SHP77 treated with DMSO at 0.1 percent for 48 hours (cell line): ENCODE measurements at places on chromosomes 2 and 18.

- no peak for DNase-seq
Observed at GRCh38 chr2:63465633-63466032, 122.6 kb downstream of the WDPCP start.

DNA sequence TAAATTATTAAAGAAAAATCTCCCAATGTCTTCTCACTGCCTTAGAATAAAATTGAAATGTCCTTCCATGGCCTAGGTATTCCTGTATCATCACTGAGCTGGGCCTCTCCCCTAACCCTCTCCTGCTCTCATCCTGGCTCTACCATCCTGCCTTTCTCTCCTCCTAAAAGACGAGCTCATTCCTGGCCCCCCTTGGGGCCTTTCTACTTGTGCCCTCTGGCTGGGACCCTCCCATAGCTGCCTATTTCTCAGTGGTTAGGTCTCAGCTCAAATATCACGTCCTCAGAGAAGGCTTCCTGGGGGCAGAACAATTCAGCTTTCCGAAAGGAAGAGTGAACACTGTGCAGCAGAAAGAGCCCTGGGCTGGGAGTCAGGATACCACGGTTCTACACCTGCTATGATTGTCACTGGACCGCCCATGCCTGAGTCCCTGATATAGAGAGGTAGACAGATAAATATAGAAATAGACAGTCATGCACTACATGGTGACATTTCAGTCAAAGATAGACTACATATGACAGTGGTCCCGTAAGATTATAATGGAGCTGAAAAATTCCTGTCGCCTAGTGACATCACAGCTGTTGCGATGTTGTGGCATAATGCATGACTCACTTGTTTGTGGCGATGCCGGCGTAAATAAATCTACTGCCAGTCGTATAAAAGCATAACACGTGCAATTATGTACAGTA lies 9.4 kb downstream of the DNPEP start:
- no peak for DNase-seq

- no peak for DNase-seq
Observed at GRCh38 chr18:44725300-44726058, 44.8 kb downstream of the SETBP1 start.

DNA sequence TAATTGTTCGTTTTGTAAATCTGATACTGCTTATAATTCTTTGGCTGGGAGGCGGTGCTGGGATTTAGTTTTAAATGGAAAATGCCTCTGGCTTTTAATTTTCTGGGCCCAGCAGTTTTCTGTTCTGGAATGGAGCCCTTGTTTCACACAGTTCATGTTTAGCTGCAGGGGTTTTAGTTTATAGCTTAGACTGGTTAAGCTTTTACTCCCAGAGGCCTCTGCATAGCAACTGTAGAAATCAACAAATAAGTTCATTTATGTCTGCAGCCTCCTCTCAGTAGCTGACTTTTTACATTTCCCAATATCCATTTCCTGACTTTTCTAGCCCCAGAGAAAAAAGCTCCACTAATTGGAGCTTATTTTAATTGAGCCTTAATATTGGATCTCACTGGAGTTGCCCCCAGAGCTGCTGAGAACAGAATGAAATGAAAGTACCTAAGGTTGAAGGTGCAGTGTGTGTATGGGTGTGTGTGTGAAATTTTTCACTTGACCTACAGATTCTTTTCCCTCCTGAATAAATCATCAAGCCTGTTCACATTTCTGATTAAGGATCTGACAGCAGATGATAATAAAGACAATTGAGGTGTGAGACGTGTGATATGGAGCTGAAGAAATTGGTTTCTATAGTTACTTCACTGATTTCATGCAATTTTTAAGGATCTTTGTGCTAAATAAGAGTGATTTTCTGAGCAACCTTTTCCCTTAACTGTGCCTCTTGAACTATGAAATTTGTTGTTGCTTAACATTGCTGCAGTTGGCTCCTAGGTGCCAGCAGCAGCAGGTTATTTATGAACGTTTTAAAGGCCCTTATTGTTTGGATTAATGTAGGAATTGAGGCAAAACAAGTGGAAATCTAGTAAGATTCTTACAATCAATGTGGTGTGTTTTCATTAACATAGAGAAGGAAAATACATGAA lies 109.6 kb downstream of the TAF4B start:
- DNase-seq: no peak

- no peak for DNase-seq
Observed at GRCh38 chr2:195543063-195543462, 114.0 kb upstream of the SLC39A10 start.

- DNase-seq: no peak
Observed at GRCh38 chr2:144343145-144343544, 176.8 kb downstream of the ZEB2 start.

DNA sequence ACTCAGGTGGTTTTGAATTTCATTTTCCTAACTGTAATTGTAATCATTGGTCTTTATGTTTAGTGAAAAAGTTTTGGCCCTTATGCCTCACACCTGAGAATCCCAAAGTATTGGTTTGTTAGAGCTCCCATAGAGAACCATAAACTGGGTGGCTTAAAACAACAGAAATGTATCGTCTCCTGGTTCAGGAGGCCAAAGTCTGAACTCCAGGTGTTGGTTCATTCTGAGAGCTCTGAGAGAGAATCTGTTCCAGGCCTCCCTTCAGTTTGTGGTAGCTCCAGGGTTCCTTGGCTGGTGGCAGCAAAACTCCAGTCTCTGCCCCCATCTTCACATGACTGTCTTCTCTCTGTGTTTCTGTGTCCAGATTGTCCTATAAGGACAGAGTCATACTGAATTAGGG lies 11.0 kb downstream of the IL37 start:
- no peak for DNase-seq

DNA sequence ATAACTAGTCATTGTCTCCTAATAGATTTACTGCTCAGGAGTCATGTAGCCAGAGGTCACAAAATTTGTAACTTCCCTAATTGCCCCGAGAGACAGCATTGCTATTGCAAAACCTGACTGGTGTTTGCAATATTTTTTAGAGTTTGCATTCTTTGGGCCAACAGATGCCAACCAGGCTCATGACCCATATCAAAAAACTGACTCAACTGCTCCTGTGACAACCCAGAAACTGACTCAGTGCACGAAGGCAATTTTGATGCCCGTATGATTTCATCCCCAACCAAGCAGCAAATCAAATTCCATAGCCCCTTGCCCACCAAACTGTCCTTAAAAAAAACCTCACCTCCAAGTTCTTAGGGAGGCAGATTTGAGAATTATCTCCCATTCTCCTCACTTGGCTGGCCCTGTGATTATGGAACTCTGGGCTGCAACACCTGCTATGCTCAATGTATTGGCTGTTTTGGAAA lies 951.3 kb downstream of the TSN start:
- DNase-seq: no peak

GRCh38 chr2:144514616-144515091 lies 5.3 kb downstream of the ZEB2 start:
- no peak for DNase-seq

GRCh38 chr2:190563109-190563508 lies 28.6 kb upstream of the NEMP2 start:
- DNase-seq: no peak

DNA sequence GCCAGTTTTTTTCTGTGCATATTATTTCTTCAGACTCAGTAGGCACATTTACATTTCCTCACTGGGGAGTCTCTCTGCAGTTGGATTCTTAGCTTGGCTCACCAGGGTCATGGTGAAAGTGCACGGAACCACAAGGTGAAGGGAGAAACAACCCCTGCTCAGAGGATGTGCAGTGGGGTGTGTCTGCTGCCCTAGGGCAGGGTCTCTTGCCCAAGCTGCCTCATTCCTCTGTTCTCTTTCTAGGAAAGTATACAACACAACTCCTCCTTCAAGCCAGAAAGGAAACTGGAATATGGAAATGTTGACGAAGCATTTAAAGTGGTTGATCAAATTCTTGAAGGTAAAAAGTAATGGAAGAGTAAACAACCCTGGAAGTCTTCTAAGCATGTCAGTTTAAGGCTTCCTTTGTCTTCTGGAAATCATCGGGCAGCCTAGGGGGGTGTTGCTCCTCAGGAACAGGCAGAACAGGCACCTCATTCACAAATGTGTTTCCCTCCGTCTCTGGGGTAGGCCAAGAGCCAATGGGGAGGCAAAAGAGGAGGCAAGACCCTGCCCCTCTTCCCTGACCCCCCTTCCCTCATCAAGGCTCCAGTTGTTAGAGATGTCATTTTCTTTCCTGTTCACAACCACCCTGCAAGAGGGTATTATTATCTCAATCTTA lies 41.4 kb downstream of the AOX1 start:
- no peak for DNase-seq

DNA sequence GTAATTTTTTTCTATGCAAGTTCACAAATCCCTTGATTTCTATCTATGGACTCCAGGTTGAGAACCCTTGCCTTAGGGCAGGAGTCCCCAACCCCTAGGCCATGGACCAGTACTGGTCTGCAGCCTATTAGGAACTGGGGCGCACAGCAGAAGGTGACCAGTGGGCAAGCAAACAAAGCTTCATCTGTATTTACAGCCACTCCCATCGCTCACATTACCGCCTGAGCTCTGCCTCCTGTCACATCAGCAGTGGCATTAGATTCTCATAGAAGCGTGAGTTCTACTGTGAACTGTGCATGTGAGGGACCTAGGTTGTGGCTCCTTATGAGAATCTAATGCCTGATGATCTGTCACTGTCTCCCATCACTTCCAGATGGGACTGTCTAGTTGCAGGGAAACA lies 70.2 kb upstream of the SMAD2 start:
- no peak for DNase-seq

- DNase-seq: no peak
Observed at GRCh38 chr18:28766027-28766426, 589.1 kb upstream of the CDH2 start.

GRCh38 chr18:43662657-43663056 lies 385.4 kb upstream of the SYT4 start:
- DNase-seq: no peak

- no peak for DNase-seq
Observed at GRCh38 chr2:109522063-109522374, 91.7 kb downstream of the SEPTIN10 start.

GRCh38 chr2:236603361-236604015 lies 33.9 kb downstream of the ACKR3 start:
- DNase-seq: no peak

GRCh38 chr2:165952741-165953211 lies 800 bp downstream of the TTC21B start:
- no peak for DNase-seq

DNA sequence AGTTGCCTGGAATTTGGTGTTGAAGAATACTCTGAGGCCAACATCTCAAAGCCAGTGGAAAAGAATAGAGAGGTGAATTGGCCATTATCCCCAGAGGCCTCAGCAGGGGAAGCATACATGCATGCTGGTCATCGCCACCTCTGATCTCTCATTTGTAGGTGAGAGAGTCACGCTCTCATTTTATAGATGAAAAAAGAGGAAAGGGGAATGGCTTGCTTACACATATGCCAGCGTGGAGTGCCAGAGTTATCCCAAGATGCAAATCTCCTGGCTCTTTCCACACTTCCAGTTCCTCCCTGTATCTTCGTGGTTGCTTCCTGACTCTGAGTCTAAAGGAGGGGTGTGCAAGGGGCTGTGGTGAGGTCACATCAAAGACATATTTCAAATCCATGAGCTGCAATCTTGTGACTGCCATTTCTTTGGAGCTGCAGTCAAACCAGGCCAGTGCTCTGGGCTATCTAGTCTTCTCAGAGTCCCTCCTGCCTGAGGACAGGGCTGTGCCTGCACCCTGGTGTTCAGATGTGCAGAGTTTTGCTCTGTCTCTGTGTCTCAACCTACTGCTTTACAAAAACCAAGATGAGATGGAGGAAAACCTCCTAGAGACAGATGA lies 324.7 kb downstream of the MYCN start:
- no peak for DNase-seq

DNA sequence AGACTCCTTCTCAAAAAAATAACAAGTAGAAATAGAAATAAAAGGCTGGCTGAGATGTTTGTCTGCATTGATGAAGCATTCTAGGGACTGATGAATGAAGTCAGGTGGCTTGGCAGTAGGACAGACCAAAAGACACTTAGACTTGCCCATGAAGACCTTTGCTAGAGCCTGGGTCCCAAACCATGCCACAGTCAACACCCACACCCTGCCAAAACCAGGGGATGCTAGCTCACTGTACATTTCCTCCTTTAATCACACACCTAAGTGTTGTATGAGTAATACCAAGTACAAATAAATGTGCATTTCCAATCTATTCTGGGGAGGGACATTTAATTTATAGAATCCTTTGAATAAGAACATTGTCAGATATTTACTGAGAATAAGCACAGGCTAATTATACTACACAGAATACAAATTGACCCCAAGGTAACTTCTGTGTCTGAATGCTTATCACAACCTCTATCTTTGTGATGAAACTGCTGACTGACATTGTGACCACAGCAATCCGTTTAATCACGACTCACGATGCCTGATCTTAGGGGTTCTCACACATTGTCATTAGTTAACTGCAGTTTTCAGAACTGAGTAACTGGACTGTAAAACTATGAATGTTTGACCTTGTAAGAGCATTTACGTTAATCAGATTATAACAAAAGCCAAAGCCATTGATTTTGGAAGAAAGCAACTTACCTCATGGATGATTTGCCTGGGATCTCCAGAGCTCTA lies 10.5 kb upstream of the NOL10 start:
- DNase-seq: no peak
